ENCODE measurements at places on chromosomes 11 and 22. TPM values are rescaled to one million over a fixed set of nuclear protein-coding genes. Genes with fewer than 3 reads are reported as not detected.

The TSSK2 gene
- not detected for total RNA-seq

The EFCAB6 gene
- total RNA-seq = 1.5 TPM

The TMEM121B gene
- under 0.01 TPM for total RNA-seq

The ASPHD2 gene
- 1.5 TPM for total RNA-seq

The PDGFD gene
- 1.3 TPM for total RNA-seq

The DNAL4 gene
- total RNA-seq = 25.1 TPM

The HIPK3 gene
- total RNA-seq = 119 TPM

The ABCC8 gene
- total RNA-seq = not detected

The OR5D18 gene
- not detected for total RNA-seq

The ROM1 gene
- 9.9 TPM for total RNA-seq

The VPS51 gene
- total RNA-seq = 171 TPM

The EIF4G2 gene
- 599 TPM for total RNA-seq

The CD44 gene
- 660 TPM for total RNA-seq

The FIBIN gene
- total RNA-seq = 112 TPM

The PHRF1 gene
- 16.8 TPM for total RNA-seq

The MUC5B gene
- total RNA-seq = not detected

The GDPD4 gene
- total RNA-seq = not detected

The SPI1 gene
- not detected for total RNA-seq

The APOBEC3B gene
- total RNA-seq = 0.77 TPM

The MEN1 gene
- 13.7 TPM for total RNA-seq

The TMEM191B gene
- total RNA-seq = 4.1 TPM

The ROBO4 gene
- 0.66 TPM for total RNA-seq

The CASP4 gene
- 196 TPM for total RNA-seq

The ADAMTS15 gene
- total RNA-seq = 23.4 TPM

The TSGA10IP gene
- total RNA-seq = not detected

The AIFM3 gene
- total RNA-seq = 1.3 TPM

The CD3E gene
- not detected for total RNA-seq

The LIPT2 gene
- total RNA-seq = 1.8 TPM

The SHISAL1 gene
- total RNA-seq = 3.5 TPM

The DGCR6 gene
- total RNA-seq = 0.51 TPM

The NCF4 gene
- not detected for total RNA-seq

The CCDC87 gene
- total RNA-seq = 0.33 TPM

The GPR83 gene
- not detected for total RNA-seq

The GAB4 gene
- not detected for total RNA-seq

Data from fibroblast of lung (primary cell).